ENCODE measurements at places on chromosomes 3 and 15.

DNA sequence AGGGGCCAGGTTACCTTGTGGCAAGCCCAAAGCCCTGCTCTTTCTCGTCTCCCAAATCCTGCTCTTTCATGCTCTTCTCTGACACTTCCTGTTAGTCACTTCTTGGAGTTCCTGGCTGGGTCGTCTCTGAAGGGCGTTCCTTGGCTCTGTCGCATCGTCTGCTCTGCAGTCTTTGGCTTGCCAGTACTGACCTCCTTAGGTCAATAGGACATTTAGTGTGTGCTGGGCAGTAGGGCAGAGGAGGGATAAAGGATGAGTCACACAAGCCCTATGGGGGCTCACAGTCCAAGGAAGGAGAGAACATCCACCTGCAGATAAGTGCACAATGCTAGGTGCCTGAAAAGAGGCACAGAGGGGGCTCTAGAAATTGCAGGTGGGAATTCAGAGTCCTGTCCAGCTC, 87.5 kb downstream of the FAM43A start:
- DNase-seq: no peak

- DNase-seq: no peak
Measured at GRCh38 chr15:101498717-101499480, 9.4 kb upstream of the PCSK6 start.

DNA sequence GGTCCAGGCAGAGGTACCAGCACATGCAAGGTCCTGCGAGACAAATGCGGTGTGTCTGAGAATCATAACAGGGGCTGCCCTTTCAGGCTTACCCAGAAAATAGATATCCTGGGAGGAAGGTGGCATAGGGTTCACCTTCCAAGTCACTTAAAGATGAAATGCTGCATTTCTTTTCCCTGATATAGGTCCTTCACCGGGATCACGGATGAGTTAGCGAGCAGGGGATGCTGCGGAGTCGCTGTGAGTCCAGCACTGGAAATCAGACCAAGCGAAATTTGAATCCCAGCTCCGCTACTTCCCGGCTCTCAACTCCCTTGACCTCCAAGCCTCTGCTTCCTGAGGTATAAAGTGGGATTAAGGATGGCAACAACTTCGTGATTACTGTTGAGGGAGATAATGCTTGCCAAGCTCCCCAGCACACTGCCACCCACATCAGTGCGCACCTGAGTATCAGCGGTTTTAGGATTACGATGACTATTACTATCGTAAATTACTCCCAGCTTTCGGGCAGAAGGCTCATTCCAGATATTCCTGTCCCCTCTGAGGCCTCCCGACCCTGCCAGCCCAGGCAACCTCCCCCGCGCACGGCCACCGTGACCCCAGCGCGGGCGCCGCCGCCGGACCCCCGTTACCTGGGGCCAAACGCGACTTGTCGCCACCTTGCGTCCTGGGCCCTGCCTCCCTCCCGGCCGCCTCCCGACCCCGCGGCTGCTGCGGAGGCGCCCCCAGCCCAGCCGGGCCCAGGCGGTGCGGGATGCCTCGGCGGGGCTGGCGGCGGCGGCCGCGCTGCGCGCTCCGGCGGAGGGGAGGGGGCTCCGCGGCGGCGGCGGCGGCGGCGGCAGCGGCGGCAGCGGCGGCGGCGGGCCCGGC, 589 bp upstream of the GPR27 start:
- no peak for DNase-seq

DNA sequence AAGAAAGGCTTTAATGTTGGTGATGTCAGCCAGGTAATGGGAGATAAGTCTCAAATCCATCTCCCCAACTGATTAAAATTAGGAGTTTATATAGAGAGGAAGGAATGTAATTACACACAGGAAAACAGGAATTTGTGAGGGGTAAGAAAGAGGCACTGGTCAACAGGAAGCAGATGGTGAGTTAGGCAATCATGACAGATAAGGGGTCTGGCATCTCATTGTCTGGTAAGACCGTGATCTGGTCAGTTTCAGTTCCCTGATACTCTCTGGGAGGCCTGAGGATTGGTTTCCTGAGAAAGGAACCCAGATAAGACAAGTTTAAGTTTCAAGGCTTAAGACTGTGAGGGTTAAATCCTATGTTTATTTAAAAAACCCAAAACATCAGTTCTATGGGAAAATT, 414.7 kb upstream of the ARRDC4 start:
- no peak for DNase-seq

GRCh38 chr15:61256231-61256630, 27.1 kb upstream of the RORA start:
- no peak for DNase-seq

- DNase-seq: no peak
Measured at GRCh38 chr3:55683666-55684270, 196.7 kb upstream of the WNT5A start.

DNA sequence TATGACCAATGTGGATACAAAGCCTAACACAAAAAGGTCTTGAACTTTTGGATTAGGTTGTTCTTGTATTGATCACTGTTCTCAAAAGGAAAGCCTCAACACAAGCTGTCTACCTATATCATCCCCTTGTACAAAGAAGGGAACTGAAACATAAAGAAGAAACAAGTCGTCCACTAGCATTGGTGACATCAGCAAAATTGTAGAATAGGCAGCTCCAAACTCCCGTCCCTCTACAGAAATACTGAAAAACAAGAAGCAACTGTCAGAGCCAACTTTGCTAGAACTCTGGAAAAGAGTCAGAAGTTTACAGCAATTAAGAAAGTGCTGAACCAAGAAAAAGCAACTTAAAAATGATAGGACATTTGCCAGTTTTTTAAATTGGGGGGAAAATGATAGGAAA, 7.5 kb upstream of the NR1I2 start:
- no peak for DNase-seq

DNA sequence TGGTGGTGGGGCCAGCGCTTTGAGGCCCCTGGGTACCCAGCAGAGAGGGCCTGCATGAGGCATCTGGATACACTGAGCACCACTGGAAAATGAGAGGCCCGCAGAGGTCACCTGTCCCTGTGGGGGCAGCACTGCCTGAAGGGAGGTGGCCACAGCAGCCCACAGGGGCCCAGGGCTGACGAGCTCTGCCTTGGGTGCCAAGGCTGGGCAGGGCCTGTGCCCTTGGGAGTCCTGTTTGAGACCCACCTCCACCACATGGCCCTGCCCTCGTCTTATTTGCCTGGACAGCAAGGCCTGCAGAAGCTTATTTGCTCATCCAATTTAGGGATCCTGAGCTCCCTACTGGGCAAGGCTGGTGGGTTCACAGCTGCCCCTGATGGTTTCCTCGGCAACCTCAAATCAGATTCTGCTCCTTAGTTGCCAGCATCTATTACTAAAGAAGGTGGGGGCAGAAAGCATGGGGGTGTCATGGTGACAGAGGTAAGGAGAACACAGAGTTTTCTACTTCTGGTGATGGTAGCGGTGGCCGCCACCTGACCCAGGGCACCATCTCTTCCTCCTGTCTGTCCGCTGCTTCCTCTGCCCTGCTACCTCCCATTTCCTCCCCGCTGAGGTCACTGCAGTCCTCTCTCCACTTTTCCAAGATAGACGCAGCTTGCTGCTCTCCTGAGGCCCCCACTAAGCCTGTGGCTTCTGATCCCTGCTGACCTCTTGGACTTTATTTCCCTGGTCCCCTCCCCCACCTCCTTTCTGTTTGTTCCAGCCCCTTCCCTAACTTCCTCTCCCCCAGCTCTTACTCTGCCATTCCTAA, 62.9 kb downstream of the HMCES start:
- no peak for DNase-seq

GRCh38 chr3:103470498-103470897, 1035.7 kb downstream of the ZPLD1 start:
- DNase-seq: no peak

- DNase-seq: no peak
Measured at GRCh38 chr3:52268036-52268435, 10.4 kb downstream of the WDR82 start.

- DNase-seq: no peak
Measured at GRCh38 chr3:189529468-189529867, 101.7 kb upstream of the TP63 start.
